ENCODE measurements at places on chromosomes 12 and 14.

GRCh38 chr12:54019924-54020590 is 8.2 kb upstream of the HOXC6 start:
- DNase-seq = no peak

GRCh38 chr12:116693286-116694227 is 44.3 kb downstream of the SPRING1 start:
- no peak for DNase-seq

- no peak for DNase-seq
These were observed 166.6 kb downstream of the KTN1 start for GRCh38 chr14:55746558-55746957.

- peak; percentile 92 for DNase-seq
These were observed 2.2 kb downstream of the SCARB1 start for GRCh38 chr12:124861492-124861891.

GRCh38 chr14:77145975-77146740 is 4.6 kb upstream of the ZDHHC22 start:
- no peak for DNase-seq

GRCh38 chr12:45704968-45705367 is 24.5 kb upstream of the ARID2 start:
- DNase-seq = no peak

- no peak for DNase-seq
These were observed 7.7 kb downstream of the DAZAP2 start for GRCh38 chr12:51246254-51246853.

- no peak for DNase-seq
These were observed 11.8 kb upstream of the PLEKHG3 start for GRCh38 chr14:64692189-64692985.

GRCh38 chr14:47269756-47270492 is 405.5 kb downstream of the MDGA2 start:
- DNase-seq = peak; percentile 16

- no peak for DNase-seq
These were observed 88.2 kb downstream of the TMTC3 start for GRCh38 chr12:88230271-88230670.

- peak; percentile 26 for DNase-seq
These were observed 15.3 kb upstream of the CNOT2 start for GRCh38 chr12:70227911-70228310.

DNA sequence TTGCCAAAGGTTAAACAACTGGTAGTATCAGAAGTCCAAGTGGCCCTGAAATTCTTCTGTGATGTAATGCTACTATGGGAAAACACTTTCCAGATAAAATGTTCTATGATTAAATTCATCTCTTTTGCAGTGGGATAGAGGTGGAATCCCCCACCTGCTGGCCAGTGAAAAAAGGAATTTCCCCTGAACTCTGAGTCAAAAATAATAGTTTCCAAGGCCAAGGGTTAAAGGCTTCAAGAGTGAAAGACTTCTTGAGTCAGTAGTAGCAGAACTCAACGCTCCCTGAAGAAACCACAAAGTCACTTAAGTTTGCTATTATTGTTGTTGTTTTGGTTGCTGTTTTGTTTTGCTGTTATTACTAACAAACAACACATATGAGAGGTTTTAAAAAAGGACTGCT is 330.8 kb downstream of the SOX5 start:
- no peak for DNase-seq

DNA sequence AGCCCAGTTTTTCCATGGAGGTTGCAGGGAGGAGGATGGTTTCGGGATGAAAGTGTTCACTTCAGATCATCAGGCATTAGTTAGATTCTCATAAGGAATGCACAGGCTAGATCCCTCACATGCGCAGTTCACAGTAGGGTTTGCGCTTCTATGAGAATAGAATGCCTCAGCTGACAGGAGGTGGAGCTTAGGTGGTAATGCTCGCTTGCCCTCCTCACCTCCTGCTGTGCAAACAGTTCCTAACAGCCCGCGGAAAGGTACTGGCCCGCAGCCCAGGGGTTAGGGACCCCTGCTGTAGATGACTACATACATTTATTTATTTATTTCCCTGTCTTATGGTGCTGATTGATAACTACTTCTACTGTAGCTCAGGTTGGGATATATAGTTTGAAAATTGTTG is 93.2 kb downstream of the FBXO33 start:
- DNase-seq = no peak

DNA sequence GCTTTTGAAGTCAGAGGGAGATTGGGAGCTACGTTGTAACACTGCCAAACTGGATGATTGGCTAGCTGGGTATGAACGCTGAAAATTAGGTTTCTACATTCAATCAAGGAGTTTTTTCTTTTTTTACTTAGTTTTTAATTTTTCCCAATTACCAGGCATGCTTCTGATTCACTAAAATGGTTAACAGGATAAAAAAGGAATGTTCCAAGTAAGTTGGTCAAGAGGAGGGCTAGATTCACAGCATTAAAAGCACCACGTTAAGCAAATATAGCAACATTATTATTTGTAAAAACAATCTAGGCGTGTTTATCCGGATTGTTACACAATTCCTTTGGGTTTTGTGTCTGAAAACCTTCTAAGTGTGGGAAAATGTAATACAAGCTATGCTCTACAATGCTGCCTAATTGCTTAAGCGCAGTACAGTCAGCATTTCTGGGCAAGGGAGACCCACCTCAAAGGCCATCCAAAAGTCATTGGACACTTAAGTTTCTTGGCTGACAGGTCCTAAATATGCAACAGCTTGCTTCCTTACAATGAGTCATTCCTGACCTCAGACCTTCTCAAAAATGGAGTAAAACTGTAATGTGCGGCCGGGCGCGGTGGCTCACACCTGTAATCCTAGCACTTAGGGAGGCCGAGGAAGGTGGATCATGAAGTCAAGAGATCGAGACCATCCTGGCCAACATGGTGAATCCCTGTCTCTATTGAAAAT is 1.2 kb downstream of the RPLP0 start:
- DNase-seq = no peak

DNA sequence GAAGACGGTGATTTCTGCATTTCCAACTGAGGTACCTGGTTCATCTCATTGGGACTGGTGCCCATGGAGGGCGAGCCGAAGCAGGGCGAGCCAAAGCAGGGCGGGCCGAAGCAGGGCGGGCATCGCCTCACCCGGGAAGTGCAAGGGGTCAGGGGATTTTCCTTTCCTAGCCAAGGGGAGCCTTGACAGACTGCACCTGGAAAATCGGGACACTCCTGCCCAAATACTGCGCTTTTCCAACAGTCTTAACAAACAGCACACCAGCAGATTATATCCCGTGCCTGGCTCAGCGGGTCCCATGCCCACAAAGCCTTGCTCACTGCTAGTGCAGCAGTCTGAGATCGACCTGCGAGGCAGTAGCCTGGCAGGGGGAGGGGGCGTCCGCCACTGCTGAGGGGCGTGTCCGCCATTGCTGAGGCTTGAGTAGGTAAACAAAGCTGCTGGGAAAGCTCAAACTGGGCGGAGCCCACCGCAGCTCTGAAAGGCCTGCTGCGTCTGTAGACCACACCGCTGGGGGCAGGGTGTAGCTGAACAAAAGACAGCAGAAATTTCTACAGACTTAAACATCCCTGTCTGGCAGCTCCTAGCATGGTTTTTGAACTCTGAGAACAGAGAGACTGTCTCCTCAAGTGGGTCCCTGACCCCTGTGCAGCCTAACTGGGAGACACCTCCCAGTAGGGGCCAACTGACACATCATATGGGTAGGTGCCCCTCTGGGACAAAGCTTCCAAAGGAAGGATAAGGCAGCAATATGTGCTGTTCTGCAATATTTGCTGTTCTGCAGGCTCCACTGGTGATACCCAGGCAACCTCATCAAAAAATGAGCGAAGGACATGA is 77.2 kb downstream of the BAZ1A start:
- DNase-seq = no peak

DNA sequence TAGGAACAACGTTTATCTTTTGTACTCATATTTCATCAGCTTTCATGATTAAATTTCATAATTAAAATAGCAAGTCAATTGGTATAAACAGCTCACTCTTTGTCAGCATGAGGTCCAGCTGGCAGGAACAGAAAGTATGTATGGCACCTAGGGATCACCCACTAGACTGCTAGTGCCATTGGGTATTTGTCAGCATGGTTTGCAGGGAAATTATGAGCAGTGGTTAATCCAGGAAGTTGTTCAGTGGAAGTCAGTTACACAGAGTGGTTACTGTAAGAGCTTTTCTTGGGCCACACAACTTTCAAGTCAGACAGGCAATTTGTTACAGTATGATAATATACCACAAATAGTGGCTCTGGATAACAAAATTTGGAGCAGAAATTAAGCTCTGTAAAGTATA is 340.3 kb upstream of the RGS6 start:
- DNase-seq = no peak

GRCh38 chr12:106118-106591 is 39.6 kb downstream of the IQSEC3 start:
- no peak for DNase-seq

GRCh38 chr14:71365361-71365760 is 458.1 kb downstream of the PCNX1 start:
- no peak for DNase-seq

DNA sequence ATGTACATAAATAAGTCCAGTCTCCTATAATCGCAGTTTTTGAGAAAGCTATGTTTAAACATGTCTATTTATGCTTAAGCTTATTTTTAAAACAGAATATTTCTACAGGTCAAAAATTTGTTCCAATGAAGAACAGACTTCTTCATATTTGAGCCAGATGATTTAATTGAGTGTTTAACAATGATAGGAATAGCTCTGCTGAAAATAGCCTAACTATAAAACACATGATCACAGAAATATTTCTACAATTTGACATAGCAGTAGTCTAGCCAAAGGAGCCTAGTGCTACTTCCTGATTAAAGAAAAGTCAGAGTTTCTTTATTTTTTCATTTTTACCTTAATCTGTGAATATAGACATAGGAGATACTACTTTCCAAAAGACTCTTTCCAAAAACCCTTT is 29.4 kb downstream of the DCP1B start:
- DNase-seq = no peak

GRCh38 chr14:87152693-87153092 is 840.3 kb downstream of the GALC start:
- no peak for DNase-seq

GRCh38 chr12:111532751-111533150 is 66.4 kb downstream of the ATXN2 start:
- no peak for DNase-seq
